ENCODE measurements at places on chromosomes 11 and 22.

DNA sequence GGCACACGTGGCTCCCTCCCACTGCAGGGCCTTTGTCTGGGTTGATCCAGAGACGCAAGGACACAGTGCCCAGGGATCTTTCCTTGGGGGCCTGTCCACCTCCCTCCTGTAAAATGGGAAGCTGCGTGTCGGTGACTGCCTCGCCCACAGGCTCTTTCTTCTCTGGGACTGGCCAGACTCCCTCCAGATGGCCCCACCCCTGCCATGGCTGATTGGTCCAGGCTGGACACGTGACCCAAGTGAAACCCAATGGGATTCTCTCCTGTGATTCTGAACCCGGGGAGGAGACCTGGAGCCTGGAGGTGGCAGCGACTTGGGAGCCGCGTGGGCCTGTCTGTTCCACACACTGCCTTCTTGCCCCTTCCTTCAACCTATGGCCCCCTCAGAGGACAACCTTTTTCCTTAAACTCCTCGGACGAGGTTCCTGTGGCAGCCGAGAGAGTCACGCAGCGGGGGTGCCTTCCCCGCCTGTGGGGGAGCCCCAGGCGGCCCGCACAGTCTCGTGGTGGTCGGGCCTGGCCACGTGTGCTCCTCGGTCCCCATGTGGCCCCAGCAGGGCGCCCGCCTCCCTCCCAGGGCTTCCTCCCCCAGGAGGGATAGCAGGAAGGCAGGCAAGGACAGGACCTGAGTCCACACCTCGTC, 12.4 kb upstream of the MPPED1 start:
- no peak for DNase-seq

DNA sequence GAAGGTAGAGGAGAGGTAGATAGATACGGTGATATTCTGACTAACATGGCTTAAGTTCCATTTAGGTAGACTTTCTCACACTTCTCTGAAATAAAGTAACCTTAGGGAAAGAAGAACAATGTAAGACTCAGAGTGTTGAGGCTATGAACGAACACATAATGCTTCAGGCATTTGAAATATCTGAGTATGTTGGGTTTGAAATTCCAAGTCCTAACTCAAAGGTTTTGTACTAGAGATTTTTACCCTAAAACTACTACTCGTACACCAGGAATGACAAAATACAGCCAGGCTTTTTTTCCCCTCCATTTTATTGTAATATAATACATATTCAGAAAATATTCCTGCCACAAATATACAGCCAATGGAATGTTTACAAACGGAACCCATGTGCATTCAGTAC, 592.6 kb downstream of the ETS1 start:
- no peak for DNase-seq

- DNase-seq: no peak
Observed at GRCh38 chr11:121206810-121207209, 85.8 kb upstream of the SC5D start.

- DNase-seq: no peak
Observed at GRCh38 chr11:121887569-121887968, 228.4 kb downstream of the BLID start.

- DNase-seq: no peak
Observed at GRCh38 chr22:27420817-27421361, 380.7 kb downstream of the MN1 start.

DNA sequence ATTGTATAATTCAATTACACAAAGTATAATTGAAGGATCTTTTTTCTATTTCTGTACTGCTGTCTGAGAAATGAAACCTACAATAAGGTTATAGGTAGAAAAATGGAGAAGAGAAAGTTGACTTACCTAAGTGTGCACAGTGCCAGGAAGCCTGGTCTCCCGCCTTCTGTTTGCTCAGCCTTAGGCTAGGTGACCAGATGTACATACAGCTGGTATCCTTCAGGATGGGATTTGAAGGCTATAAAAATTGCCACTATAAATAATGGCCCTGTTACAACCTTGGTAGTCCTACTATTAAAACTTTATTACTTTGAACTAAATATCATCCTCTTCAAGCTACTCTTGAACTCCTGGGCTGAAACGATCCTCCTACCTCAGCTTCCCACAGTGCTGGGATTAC, 19.7 kb downstream of the OR51E2 start:
- DNase-seq: no peak

- DNase-seq: no peak
Observed at GRCh38 chr11:130473056-130473794, 24.8 kb downstream of the ADAMTS15 start.

GRCh38 chr22:43377896-43378704, 33.7 kb upstream of the MPPED1 start:
- no peak for DNase-seq

- no peak for DNase-seq
Observed at GRCh38 chr22:48267681-48268080, 1505.2 kb downstream of the TBC1D22A start.

DNA sequence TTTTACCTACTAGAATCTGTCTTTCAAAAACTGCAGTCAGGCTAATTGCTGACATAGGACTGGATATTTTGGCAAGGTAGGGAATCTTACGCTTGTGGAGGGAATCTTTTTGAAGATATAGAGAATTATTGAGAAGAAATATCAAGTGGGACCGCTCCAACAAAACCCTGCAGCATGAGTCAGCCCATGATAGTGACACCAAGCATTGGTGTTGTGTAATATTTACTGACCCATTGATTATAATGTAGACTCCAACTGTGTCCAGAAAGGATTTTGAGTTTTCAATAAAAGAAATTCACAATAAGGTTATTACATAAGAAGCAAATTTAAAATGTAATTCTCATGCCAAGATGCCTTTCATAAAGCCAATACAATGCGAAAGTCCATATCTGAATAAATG, 20.7 kb downstream of the MS4A4A start:
- no peak for DNase-seq

DNA sequence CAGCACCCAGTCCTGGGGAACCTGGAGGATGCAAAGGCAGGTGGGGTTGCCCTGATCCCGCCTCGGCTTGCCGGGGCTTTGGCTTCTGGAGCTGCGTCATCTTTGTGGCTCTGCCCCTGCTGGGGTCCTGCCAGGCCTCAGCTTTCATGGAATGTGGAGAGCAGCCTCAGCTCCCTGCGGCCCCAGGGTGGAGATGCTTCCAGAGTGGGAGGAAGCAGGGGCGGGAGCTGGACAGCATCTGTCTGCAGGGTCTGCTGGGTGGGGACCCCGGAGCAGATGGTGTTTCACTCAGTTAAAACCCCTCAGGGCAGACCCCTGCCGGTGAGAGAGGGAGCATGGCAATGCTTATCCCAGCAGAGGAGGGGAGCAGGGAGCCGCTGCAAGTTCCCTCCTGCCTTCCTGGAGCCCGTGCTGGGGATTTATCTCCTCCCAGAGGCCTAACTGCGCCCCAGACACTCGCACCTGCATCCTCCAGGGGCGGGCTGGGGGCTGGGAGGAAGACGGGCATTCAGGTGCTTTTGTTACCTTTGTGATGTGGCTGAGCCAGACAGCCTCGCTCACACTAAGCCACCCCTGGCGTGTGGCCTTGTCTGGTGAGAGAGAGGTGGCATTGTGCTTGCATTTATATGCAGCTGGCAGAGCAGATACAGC, 15.7 kb downstream of the GRIK4 start:
- DNase-seq: no peak

GRCh38 chr11:69127081-69127850, 28.5 kb upstream of the SMIM38 start:
- no peak for DNase-seq

DNA sequence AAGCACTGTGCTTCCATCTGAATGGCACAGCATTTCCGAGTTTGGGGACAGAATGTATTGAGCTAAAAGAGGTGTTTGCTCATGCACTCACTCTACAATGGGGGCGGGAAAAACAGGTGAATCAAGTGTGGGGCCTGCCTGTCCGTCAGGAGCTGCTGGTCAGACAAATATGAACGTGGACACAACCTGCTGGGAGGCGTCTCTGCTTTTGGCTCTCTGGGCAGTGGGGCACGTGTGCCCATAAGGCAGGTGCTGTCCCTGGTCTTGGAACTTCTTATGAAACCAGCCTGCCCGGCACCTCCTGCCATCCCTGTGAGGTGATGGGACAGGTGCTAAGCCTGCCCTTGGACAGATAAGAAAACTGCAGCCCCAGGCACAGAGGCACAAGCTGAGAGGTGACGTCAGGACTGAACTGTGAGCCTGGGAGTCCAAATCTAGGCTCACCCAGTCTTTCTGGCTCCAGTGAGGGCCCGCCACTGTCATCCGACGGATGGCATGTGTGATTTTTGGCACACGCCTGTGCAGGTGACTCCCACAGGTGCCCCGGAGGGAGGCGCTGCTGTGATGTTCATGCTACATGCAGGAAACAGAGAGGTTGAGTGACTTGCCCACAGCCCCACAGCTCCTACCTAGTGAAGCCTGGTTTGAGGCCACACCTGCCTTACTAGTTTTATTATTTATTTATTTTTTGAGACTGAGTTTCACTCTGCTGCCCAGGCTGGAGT, 51.6 kb downstream of the SMIM38 start:
- DNase-seq: no peak
